ENCODE measurements at places on chromosomes 1 and 21. TPM values are rescaled to one million over a fixed set of nuclear protein-coding genes. Genes with fewer than 3 reads are reported as not detected.

Gene RAP1GAP
- total RNA-seq = 17.1 TPM

Gene ADGRL2
- 176 TPM for total RNA-seq

- no peak for DNase-seq
Measured at GRCh38 chr1:37267111-37267835, 207.1 kb upstream of the ZC3H12A start.

DNA sequence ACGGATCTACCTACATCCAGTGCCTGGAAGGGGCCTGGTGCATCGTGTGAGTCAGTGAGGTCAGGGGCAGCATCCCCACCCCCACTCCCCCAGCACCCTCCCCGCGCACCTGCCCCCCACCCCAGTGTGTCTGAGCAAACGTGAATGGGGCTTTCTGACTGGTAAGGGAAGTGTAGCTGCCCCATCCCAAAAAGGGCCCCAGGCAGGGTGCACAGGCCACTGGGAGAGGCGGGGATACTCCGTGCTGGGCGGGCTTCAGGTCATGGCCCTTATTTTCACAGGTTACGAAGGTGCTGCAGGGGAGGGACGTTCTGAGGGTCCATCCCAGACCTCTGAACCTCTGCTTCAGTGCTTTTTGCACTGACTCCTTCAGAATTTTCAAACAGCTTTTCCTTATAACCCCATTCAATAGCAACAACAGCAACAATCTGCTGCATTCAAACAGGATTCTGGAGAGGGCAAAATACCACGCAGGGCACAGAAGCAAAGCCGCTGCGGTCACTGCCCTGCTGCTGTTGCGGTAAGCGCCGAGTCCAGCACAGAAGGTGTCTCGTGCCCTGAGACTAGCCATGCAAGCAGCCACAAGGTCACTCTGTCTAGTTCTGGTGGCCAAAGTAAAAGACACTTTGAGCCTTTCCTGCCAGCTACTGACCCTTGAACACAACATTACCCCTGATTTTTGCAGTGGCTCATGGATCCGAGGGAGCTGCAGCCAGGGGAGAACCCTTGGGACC is 10.3 kb downstream of the TTC34 start:
- no peak for DNase-seq

DNA sequence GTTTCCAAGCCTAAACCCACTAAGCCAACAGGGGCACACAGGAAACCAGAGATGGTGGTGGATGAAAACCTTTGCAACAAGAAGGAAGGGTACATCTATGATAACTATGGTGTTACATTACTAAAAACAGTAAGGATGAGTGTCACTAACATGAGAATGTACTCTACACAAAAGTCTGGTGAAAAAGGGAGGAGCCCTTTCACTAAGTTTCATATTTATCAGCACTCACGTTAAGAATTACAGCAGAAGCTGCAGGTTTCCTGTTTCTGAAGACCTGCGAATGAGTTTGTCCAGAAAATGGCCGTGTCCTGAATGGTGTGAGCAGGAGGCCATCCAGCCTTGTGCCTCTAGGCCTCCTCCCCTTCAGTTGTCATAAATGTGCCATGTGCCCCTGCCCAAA is 17.8 kb downstream of the ABCG1 start:
- no peak for DNase-seq

DNA sequence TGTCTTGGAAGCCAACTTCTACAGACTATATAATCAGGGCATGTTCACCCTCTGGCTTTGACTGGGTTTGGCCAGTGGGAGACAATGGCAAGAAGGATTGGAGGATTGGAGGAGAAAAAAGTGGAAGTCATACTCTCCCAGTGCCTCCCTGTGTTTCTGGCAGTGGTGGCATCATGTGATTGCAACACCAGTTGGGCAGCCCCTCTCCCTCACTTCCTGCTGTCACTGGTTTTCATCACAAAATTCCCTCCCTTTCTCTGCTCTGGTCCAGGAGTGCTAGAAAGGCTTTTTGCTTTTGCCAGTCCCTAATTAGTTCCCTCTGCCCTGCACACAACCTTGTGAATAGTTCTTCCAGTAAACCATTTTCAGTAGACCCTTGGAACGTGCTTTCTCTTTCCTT is 3.7 kb upstream of the QSOX1 start:
- DNase-seq = no peak

- DNase-seq = no peak
Measured at GRCh38 chr1:29975036-29975694, 738.8 kb downstream of the PTPRU start.

DNA sequence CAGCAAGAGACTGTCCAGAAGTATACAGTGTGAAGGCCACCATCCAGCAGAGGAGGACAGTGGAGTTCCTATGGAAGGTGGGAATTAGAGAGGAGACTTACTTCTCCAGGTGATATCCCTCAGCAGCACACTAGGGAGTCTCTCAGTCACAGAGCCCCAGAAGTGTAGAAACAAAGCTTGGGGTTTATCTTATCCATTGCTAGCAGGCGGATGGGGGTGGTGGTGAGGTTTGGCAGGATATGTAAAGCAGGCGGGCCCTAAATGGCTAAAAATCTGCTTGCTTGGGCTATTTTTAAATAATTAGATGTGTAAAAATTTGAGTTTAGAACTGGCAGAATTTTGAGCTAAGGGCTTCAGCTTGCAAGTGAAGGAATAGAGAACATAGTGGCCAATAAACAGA is 50.1 kb upstream of the RGS18 start:
- DNase-seq = no peak

GRCh38 chr1:5347726-5348125 is 644.5 kb downstream of the NPHP4 start:
- no peak for DNase-seq

DNA sequence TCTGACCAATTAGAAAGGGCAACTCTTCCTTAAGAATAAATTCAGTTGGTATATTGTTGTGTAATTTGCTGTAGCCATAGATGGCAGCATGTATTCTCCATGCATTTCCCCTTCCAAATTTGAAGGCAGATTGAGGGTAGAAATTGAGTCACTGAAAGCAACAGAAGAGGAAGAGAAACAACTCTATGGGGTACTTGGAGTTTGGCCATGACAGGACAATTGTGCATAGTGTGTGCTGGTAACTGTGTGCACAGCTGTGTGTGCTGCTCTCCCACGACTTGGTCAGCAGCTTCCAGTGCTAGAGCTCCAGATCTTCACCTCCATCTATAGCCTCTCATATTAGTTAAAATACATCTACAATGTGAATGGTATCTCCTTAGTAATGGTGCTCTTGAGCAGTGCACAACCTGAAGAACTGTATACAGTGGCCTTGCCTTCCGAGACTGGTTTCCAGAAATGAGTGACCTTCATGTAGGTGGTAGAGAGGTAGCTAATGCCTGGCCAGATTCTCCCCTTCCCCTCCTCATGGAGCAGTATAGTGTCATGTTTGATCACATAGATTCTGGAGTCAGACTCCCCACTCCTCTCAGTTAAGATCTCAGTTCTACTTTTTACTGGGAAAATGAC is 882 bp upstream of the FCAMR start:
- DNase-seq = no peak

- DNase-seq = peak; percentile 62
Measured at GRCh38 chr1:203558064-203558760, 64.3 kb downstream of the OPTC start.

DNA sequence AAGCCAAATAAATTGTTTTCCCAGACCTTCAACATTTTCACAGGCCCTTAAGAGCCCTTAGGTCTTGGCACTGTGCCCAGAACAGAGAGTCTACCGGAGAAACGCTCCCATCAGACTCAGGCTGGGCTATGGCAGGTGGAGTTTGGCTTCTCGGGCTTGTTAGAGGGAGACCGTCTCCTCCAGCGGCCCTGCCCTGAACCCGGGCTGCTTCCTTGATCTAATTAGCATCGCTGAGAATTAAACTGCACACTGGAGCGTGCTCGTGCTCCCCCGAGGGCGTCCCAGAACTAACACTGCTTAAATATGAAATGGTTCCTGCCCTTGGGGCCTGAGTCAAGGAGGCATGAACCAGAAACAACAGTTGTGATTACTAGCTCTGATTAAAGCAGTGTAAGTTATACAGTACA is 634.4 kb downstream of the MATN1 start:
- DNase-seq = no peak

- no peak for DNase-seq
Measured at GRCh38 chr1:241589521-241589920, 50.6 kb downstream of the CHML start.

Gene GPR161
- 20.6 TPM for total RNA-seq

GRCh38 chr21:39094847-39095579 is 88.2 kb downstream of the PSMG1 start:
- DNase-seq = no peak

Gene SYT6
- 4.9 TPM for total RNA-seq

DNA sequence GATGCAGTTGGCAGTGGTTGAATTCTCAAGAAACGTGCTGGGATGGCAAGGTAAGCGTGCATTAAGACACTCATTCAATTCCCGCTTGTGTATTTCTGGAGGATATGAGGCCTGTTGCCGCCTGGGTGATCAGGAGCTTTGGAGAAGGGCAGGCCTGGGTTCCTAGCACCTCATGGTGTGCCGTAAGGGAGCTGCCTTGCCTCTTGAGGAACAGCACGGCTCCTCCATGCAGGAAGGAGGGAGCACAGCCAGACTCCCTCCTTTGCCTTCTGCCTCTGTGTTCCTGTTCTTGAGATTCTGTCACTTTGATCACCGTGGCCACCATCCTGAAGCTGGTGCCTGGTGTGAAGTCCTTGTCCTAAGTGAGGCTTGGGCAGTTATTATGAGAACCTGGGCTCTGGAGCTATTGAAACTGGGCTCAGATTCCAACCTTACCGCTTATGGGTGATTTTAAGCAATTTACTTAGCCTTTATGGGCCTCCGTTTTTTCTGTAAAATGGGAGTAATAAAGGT is 18.3 kb downstream of the SLFNL1 start:
- no peak for DNase-seq

DNA sequence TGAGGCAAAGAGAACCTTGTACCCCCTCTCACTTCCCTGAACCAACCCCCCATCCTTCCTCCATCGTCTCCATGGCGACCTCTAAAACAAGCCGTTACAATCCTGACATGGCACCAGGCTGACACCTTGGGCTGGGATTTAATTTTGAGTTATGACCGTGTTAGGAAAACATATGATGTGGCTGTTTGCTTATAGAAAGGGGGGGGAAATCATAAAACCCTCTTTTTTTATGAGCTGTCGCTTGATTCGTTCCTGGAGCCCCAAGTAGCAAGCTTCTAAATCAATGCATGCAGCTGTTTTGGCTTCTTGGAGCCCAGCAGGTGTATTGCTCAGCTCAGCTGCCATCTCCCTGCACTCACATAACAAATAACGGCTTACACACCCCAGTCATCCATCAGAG is 301.2 kb upstream of the SPAG17 start:
- no peak for DNase-seq

Gene FBXO28
- total RNA-seq = 26.0 TPM

DNA sequence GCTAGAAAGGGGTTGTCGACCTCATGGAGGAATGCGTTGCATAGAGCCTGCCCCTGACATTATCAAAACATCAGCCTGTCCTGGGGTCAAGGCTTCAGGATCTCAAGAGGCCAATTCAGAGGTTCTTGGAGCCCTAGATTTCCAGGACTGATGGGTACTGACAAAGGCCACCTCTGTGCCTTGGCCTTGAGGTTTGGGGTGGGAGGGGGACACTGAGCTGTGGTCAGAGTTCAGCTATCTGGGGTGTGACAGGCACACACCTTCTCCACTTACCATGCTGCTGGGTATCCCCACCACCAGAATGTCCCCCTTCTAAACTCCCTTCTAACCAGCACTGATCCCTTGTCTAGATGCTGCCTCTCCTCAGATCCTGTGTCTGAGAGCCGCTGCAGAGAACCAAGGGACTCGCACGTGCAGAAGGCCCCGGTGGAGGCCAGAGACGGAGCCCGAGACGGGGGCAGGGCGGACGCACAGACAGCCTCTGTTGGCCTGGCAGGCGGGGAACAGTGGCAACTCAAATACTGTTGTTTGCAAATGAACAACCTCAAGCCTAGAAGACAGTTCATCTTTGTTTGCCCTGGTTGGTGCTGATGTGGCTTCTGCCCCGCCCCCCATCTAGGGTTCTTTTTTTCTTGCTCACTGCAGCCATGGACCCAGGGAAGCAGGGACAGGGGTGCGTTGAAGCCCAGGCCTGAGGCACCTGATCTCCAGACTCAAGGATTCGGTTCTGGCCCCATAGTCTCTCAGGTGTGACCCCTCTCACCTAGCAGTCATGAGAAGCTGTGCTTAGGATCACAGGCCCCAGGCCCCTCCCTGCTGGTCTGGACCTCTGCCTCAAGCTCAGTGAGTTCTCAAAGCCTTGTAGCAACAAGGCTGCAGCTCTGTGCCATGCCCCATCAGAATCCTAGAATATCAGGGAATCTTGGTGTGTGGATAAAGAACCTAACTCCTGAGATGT is 28.1 kb upstream of the CSF1 start:
- no peak for DNase-seq

Gene CAMTA1
- 204 TPM for total RNA-seq

DNA sequence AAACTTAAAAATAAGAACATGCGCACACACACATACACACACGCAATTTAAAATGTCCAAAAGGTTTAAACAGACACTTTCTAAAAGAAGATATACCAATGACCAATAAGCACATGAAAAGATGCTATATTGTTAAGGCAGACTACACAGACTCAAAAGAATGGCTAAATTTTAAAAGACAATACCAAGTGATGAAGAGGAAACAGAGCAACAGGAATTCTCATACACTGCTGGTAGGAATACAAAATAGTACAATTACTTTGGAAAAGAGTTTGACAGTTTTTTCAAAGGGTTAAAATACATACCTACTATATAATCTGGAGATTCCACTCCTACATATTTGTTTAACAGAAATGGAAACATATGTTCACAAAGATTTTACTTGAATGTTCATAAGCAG is 239.6 kb upstream of the SAMSN1 start:
- no peak for DNase-seq

GRCh38 chr1:110676970-110677369 is 2.2 kb upstream of the KCNA3 start:
- no peak for DNase-seq

Gene NTMT2
- 0.50 TPM for total RNA-seq

- no peak for DNase-seq
Measured at GRCh38 chr1:118253053-118253915, 68.3 kb upstream of the SPAG17 start.

DNA sequence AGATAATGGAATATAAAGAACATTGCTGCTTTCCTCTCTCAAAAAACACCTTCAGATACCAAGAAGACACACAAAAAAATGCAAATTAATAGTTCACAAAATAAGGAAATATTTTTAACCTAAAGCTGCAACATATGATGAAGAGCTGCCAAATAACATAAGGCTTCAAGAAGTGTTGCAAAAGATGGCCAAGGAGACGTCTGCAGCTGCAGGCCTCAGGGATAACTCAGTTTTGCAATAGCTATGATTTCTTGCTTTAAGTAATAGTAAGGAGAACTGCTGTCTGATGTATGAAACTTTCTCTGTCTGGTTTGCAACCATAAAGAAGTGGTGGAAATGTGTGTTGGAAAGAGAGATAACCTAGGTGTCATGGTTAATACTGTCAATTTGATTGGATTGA is 1237.5 kb downstream of the MRPL39 start:
- DNase-seq = no peak

- no peak for DNase-seq
Measured at GRCh38 chr1:22376001-22376400, 75.7 kb upstream of the ZBTB40 start.

Gene MMEL1
- 3.9 TPM for total RNA-seq

GRCh38 chr1:234743791-234744611 is 134.0 kb upstream of the IRF2BP2 start:
- peak; percentile 66 for DNase-seq

Data from spinal cord (tissue), 10 donors.